ENCODE measurements at places on chromosomes 11 and 22.

GRCh38 chr11:47007579-47007978 lies 71.0 kb downstream of the CSTPP1 start:
- no peak for DNase-seq

GRCh38 chr22:45649809-45650208 lies 21.8 kb upstream of the ATXN10 start:
- DNase-seq: no peak

- DNase-seq: no peak
These were observed 9.0 kb downstream of the CDC42EP1 start for GRCh38 chr22:37569009-37569920.

DNA sequence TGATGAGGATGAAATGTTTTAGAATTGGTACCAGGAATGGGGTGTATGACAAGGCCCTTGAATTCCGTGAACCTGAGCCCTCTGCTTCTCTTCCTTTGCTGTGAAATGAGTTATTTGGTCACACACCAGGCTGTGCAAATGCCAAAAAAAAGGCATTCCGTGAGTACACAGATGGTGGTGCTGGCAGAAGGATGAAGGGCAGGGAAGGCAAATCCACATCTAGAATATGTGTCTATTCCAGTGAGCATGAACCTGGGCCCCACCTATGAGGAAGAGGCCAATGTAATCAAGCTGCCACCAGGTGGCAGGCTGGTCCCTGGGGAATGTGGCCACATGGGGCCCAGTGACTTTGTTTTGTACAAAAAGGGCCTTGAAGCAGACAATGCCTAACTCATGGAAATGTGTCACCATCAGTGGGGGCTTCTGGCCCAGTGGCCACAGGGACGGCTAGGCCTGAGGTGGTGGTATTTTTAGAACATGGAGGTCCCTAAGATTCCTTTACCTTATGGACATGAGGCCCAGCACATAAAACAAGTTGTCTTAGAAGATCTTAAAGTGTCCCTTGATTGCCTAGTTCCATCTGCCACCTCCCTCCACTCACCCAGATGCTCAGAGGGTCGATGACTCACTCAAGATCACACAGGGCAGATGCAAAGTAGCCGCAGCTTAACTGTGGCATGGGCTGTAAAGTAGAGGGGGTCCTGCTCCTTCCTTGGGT lies 3.9 kb upstream of the RNF215 start:
- peak; percentile 57 for DNase-seq

GRCh38 chr11:95478003-95478402 lies 247.0 kb upstream of the SESN3 start:
- DNase-seq: no peak

DNA sequence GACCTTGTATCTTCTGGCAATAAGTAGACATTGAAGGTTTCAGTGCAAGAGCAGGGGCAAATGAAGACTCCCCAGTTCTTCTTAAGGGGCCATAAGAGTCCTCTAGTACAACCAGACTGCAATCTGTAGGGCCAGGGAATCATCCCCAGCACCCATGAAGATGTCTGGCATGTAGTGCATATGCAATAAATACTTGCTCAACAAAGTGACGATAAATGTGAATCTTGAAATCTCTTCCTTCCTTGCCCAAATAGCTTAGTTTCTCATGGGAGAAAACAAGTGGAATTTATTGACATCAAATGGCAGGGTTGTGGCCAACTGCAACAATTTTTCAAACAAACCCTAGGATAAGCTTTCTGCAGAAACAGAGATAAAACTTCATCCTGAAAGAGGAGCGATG lies 107.6 kb downstream of the ABTB2 start:
- DNase-seq: no peak

DNA sequence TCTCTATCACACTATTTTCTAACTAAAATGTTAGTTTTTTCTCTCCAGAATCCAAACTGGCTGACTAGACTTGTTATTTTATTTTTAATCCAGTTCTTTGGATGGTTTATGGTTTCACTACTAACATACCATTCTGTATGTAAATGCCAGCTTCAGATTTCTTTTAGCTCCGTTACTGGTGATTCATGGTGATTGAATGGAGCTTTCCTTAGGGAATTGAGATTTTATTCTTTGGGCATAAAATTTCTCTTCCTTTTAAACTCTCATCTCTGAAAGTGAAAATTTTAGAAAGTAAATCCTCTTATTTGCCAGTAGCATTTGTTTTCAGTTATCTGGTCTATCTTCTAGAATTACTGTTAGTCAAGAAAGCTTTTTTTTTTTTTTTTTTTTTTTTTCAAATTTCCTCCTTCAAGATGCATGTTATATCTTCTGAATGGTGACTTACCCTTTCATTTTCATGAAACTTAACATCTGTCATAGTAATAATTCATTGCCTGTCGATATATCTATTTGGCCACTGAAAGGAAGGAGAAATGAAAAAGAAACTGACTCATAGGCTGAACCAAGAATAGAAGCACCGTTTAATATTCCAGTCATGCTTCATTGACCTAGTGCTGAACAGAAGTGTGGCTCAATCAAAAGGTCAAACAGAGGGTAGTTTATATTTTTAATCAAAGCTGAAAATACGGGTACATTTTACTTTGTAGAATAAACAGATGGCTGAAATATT lies 6.4 kb downstream of the ENDOD1 start:
- DNase-seq: no peak

GRCh38 chr22:46422896-46423295 lies 87.4 kb downstream of the TRMU start:
- DNase-seq: no peak

DNA sequence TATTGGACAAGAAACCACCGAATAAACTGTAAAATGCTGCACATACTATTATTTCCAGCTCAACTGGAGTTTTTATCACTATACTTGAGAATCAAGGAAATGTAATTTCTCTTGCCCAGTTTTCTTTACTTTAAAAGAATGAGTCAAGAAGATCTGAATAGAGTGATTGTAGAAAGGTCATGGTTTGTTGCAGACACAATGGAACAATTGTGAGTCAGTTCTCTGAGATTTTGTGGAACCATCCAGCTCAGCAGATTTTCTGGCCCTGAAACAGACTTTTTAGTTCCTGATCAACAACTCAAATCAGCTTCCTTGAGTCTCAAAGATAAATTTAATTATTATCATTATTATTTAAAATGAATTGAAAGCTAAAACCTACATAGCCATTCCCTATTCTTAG lies 1.3 kb downstream of the TCN1 start:
- no peak for DNase-seq

DNA sequence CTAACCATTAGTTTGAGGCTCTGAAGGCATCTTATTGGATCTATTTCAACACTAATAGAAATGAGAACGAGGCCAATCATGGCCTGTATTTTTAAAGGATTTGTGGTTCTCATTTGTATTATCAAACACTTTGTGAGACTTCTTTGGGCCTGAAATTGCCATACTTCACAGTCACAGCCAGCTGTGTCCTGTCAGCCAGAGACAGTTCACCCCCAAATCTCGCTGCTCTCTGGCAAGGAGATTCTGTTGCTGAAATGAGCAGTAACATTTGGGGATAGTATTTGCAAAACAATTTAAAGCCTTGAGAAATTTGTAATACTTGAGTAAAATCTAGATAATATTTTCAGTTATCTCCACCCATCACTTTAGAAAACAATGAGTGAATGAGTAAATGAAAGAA lies 26.9 kb upstream of the TENM4 start:
- no peak for DNase-seq

- DNase-seq: no peak
These were observed 167.0 kb upstream of the RASSF10 start for GRCh38 chr11:12841946-12842630.

- no peak for DNase-seq
These were observed 5.9 kb downstream of the VPS26B start for GRCh38 chr11:134230339-134230738.

GRCh38 chr11:103789952-103790351 lies 246.5 kb upstream of the DDI1 start:
- no peak for DNase-seq

DNA sequence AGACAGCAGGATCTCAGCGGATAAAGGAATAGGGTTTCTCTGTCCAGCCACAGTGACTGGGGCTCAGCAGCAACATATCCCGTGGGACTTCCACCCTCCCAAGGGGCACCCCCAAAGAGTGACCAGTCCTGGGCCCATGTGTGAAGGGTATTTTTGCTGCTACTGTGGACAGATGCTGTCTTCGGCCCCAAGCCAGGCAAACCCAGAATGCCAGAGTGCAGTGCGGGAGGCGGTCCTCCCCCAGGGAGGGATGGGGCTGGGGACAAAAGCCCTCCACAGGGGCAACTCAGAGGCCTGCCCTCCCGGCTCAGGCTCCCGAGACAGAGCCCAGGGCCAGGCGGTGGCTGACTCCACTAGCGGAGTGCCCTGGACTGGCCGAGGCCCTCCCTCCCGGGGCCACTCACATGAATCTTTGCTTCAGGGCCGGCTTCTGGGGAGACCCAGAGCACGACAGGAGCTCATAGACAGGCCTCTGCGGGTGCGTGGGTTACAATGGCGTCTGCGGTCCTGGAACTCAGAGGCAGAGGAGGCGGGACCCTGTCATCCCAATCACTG lies 34.7 kb upstream of the WNT7B start:
- DNase-seq: no peak

DNA sequence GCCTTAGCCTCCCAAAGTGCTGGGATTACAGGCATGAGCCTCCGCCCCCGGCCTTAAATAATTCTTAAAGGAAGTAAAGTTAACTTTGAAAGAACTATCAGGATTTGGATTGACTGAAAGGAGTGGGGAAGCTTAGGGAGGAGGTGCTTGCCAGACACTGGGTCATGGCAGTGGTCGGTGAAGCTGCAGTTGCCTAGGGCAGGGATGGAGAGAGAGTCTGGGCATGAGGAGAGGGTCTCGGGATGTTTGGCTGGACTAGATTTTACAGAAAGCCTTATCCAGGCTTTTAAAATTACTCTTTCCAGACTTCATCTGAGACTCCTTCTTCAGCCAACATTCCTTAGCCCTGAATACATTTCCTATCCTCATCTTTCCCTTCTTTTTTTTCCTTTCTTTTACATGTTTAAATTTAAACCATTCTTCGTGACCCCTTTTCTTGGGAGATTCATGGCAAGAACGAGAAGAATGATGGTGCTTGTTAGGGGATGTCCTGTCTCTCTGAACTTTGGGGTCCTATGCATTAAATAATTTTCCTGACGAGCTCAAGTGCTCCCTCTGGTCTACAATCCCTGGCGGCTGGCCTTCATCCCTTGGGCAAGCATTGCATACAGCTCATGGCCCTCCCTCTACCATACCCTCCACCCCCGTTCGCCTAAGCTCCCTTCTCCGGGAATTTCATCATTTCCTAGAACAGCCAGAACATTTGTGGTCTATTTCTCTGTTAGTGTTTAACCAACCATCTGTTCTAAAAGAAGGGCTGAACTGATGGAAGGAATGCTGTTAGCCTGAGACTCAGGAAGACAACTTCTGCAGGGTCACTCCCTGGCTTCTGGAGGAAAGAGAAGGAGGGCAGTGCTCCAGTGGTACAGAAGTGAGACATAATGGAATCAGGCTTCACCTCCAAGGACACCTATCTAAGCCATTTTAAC lies at the start of gene NNMT:
NNMT (plus strand) TSS at position 724 of the 929 bp plus-strand sequence; CDS start at position 882, 158 bp downstream.
- DNase-seq: no peak

- no peak for DNase-seq
These were observed 96.0 kb downstream of the WNT7B start for GRCh38 chr22:45880716-45881523.

DNA sequence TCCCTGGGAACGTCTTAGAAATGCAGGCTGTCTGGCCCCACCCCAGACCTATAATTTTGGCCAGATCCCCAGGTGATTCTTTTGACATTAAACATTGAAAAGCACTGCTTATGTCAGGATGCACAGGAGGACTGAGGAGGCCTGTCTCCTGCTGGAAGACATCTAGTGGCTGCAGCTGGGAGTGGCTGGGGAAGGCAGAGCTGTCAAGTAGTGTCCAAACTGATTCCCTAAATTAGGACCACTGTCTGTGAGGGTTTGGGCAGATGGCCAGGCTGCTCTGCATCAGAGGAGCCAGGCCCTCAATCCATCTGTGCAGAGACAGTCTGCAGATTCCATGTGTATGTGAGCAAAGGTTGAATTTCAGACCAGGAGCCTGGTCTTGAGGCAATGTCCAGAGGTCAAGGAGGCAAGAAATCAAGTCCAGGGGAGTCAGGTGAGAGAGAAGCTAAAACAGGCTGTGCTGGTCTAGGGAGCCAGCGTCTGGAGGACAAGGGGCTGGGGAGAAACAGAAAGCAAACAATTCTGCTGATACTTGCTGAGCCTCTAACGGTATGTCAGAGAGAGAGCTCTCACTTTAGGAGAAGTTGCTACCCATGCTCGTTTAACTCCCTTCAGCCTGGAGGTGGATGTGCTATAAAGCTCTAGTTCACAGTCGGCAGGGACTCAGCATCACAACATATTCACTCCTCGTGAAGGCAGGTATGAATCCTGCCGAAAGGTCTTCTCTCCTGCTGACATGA lies 15.3 kb upstream of the SYTL2 start:
- DNase-seq: no peak

- no peak for DNase-seq
These were observed 18.0 kb downstream of the PAAF1 start for GRCh38 chr11:73894725-73895335.

- no peak for DNase-seq
These were observed 125.9 kb upstream of the B3GAT1 start for GRCh38 chr11:134537941-134538340.

- DNase-seq: no peak
These were observed 229.5 kb downstream of the METTL15 start for GRCh38 chr11:28337701-28338100.
